ENCODE measurements at places on chromosomes 1 and 21.

DNA sequence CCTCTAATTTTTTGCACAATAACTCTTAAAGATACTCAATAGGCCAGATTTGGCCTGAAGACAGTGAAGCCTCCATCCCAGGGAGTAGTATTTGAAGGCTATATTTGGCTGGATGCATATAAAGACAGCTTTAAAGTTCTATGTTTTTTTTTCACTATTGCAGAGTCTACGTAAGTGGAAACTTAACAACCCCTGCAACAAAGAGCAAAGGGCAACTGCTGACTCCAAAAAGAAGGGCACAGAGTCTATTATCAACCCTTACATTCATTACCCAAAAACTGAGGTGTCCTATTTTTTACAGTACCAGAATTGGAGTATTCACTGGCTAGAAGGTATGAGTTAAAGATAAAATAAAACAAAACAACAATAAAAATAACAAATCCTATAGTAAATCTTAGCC, 329.8 kb upstream of the PKN2 start:
- no peak for DNase-seq

GRCh38 chr1:78387871-78388270, 102.9 kb upstream of the PTGFR start:
- DNase-seq, result no peak

GRCh38 chr1:62397301-62397700, 39.5 kb upstream of the USP1 start:
- no peak for DNase-seq

DNA sequence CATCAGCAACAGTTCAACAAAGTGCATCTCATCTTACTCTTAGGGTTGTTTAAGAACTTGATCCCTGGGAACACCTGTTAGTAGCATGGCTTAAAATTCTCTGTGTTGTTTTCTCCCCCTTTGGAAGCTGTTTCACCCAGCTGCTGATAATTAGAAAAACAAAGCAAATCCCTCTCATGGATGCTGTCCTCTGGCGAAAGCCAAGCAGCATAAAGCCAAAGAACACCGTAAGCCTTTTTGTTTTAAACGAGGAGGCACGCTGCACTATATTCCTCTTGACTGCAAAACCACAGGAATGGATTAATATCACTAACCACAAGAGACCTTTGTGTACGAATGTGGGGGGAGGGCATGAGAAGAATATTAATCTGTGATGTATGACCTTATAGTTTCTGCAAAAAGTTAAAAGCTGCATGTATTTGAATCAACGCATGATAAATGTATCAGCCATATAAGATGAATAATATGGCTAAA, 923.2 kb downstream of the LTN1 start:
- no peak for DNase-seq

- DNase-seq, result no peak
These were observed 154.6 kb downstream of the PLPPR5 start for GRCh38 chr1:98849969-98850636.

- DNase-seq, result no peak
These were observed 130.3 kb upstream of the C21orf91 start for GRCh38 chr21:17949421-17949820.

GRCh38 chr1:53909946-53910345, 16.0 kb downstream of the DIO1 start:
- DNase-seq, result no peak

- no peak for DNase-seq
These were observed 77.1 kb downstream of the CD247 start for GRCh38 chr1:167441222-167441621.

DNA sequence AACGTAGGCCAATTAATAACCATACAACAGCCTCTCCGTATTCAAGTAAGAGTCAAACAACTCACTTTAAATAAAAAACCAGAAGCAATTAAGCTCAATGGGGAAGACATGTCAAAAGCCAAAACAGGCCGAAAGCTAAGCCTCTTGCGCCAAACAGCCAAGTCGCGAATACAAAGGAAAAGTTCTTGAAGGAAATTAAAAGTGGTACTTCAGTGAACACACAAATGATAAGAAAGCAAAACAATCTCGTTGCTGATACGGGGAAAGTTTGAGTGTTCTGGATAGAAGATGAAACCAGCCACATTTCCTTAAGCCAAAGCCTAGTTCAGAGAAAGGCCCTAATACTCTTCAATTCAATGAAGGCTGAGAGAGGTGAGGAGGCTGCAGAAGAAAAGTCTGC, 53.4 kb downstream of the SIPA1L2 start:
- DNase-seq, result no peak

DNA sequence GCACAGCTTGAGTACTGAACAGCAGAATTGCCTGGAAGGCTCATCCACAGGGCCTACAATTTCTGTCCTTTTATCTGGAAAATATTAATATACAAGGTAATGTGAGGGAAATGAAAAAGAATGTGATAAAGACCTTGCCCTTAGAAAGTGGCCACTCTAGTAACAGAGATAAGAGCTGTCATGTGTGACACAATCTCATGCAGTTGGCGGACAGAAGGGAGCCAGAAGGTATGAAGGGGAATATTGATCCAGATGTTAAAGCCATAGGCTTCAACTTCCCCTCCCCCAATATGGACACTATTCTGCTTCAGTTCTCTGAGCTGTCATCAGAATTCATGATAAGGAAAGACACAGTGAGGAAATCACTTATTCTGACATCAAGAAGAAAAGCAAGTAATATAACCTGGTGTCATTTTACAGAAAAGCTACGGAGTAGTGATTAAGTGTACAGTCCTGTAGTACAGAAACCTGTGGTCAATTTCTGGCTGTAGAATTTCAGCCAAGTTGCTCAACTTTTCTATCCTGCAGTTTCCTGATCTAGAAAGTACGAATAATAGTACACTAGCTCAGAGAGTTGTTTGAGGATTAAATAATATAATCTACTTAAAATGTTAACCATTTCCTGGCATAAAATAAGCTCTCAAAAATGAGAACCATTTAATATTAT, 572.1 kb downstream of the DPYD start:
- no peak for DNase-seq

GRCh38 chr1:10969267-10969970, 43.0 kb upstream of the TARDBP start:
- no peak for DNase-seq

GRCh38 chr1:116306102-116306501, 66.9 kb upstream of the ATP1A1 start:
- no peak for DNase-seq

DNA sequence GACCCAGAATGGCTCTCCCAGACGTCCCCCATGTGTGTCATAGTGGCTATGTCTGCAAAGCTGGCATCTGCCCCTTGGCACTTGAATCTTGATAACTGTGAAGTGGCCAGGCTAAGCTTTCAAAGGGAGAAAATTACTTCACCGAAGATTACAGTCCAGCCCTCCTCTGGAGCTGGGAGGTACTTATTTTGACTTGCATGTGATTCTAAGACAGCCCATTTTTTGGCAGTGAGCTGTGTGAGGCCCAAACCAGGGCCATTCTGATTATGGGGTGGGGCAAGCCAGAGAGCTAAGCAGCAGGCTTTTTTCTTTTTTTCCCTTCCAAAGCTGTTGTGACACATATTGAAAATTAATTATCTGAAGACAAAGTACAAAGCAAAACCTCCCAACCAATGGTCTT, 42.1 kb upstream of the C8B start:
- DNase-seq, result no peak

DNA sequence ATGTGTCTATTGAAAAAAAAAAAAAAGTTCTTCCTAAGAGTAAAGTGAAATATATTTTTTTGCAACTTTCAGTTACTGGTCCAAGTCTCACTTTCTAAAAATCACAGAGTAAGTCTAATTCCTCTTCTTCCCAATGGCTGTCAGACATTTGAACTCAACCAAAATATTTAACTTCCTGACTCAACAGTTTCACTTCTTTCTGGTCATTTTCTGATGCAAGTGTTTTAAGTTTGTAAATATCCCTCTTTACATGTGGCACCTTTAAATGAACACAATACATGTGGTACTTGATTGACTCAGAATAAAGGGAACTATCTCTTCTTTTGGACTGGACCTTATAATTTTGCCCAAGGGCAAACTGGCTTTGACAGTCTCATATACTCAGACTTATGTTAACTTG, 76.7 kb downstream of the ASH1L start:
- DNase-seq, result peak; percentile 27

DNA sequence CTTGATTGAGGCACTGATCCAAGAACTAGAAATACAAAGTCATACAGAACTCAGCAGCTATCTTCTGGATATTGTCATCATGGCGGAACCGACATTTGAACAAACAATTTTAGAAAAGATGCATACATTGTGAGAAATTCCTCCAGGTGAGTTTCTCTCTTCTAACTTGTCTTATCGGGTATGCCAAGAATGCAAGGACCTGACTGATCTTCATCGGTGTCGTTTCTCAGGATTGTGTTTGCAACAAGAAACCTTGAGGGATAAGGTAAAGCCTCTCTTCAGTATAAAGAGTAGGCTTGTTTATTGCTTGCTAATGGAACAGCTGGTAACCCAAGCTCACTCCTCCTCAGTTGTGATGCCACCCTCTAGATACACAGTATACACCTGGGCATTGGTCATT, 62.2 kb downstream of the NME7 start:
- no peak for DNase-seq

DNA sequence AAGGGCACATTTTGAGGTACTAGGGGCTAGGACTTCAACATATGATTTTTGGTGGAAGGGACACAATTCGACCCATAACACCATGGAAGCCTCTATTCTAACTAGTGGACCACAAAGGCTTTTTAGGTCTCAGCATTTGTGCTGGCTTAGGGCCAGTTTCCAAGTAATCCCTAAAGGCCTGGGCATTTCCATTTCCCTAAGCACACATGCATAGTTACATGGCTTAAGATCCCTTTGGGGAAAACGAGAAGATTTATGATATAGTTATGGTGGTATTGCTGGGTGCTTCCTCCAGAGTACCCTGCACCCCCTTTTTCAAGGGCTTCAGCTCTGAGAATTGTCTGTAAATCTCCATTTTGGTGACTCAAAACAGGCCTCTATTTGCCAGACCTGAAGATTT, 28.2 kb upstream of the TMEM54 start:
- DNase-seq, result no peak

DNA sequence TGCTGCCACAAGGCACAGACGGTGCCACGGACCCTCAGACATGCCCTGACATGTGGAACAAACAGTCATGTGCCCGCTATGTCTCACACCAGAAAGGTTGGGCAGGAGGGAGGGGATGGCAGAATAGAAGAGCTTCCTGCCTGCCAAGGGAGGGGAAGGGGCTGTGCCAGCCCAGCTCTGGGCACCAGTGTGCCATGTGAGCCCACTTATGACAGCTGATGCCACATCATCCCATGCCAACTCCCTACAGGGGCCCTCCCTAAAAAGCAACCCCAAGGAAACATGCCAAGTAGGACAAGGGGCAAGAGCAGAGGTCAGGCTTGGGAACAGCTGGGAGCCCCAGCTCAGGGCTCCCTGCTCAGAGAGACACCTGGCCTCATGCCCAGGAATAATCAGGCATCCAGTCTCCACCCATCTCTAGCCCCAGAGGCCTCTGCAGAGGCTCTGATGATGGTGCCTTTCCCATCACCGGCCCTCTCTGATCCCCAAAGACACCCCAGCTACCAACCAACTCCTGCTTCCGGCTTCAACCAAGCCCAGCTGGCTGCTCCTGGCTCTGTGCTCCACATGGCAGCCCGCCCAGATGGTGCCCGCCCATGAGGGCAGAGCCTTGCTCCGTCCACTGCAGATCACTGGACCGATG, 10.3 kb downstream of the ADGRB2 start:
- DNase-seq, result no peak

DNA sequence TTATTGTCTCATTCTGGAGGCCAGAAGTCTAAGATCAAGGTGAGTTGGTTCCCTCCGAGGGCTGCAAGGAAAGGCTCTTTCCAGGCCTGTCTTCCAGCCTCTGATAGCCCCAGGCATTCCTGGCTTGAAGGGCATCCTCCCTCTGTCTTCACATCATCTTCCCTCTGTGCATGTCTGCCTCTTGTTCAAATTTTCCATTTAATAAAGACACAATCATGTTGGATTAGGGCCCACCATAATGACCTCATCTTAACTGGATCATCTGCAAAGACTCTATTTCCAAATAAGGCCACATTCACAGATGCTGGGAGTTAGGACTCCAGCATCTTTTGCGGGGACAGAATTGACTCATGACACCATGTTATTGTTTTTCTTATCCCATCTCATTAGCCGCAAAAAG, 24.5 kb downstream of the HUNK start:
- DNase-seq, result no peak

DNA sequence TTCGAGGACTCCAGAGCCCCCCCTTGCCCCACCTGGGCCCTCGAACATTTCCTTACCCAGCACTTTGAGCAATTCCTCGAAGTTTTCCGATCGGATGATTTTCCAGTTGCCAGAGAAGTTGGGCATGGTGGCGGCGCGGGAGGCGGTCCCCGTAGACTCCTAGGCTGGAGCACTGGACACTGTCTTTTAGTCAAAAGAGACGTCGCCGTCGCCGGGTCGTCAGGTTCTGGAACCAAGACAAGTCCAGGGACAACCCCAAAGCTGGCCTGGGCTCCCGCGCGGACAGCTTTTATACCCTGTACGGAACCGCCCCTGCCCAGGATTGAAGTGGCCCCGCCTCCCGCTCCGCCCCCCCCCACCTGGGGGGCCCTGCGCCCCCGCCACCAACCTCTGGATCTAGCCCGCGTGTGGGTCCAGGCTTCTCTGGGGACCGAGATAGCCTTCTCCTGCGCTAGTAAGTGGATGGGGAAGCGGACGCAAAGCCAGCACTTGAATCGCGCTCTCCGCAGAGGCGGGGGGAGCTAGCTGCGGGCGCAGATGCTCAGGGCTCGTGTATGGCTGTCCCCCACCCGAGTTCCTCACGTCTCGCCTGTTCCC, at the start of gene CRABP2:
TSS of gene CRABP2 (minus strand) at position 263 of the 597 bp plus-strand sequence. CDS start at position 126, 137 bp downstream.
- peak; percentile 61 for DNase-seq

DNA sequence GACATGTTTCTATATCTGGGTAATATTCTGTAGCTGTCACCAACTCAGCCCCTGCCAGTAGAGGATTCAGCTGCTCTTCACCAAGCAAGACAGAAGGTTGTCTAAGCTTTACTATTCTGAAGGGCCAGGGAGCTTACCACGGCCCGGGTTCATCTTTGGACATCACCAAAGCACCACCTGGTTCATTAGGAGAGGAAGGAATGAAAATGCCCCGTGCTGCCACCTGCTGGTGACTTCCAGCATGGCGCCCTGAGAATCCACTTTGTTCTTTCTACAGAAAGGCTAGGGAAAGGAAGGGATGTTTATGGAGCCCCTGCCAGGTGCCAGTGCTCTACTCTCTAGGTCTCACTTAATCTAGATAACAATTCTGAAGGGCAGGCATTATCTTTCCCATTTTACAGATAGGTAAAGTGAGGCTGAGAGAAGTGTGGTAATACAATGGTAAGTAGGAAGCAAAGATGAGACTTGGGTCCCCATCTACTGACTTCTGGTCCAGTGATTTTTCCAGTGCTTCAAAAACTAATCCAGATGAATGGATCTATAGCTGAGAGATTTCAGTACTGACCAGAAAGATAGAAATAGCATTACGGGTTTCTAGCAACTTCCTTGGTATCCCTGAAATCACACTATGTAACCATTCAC, 79.5 kb downstream of the BEND5 start:
- peak; percentile 64 for DNase-seq
